ENCODE measurements at places on chromosomes 1 and 21.
A peak's percentile ranks its signal among the peaks of the same experiment; 100 is the strongest.

- no peak for DNase-seq
Observed at GRCh38 chr1:7663451-7664146, 107.5 kb upstream of the VAMP3 start.

DNA sequence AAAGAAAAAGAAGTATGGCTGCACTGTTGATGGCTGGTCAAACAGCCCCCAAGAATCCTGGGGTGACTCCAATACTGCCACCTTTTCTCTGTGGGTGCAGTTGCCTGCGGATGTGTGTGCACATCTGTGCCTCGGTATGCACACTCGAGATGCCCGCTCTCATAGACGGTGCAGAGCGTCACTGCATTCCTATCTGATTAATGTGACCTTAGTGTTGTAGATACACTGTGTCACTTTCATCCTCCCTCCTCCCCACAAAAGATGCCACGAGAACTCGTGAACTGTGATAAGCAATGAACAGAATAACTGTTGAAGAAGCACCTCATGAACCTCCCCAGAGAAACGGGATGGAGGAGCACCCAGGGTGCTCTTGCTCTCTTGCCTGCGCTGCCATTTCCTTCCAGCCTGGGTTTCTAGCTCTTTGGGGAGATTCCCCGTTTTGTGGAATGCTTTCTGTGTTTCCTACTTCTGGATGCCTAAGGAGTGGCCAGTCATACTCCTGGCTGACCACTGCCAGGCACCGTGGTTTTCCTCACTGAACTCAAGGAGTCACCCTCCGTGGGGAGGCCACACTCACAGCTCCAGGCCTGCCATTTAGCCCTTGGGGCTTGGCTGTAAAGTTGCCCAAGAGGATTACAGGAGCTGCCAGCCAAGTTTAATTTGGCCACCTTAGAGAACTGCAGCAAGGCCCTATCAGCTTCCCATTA is 32.0 kb downstream of the NTPCR start:
- no peak for DNase-seq

- DNase-seq: no peak
Observed at GRCh38 chr1:36951292-36951750, 83.0 kb downstream of the GRIK3 start.

GRCh38 chr1:169108863-169109560 is 2.5 kb downstream of the ATP1B1 start:
- peak; percentile 17 for DNase-seq

DNA sequence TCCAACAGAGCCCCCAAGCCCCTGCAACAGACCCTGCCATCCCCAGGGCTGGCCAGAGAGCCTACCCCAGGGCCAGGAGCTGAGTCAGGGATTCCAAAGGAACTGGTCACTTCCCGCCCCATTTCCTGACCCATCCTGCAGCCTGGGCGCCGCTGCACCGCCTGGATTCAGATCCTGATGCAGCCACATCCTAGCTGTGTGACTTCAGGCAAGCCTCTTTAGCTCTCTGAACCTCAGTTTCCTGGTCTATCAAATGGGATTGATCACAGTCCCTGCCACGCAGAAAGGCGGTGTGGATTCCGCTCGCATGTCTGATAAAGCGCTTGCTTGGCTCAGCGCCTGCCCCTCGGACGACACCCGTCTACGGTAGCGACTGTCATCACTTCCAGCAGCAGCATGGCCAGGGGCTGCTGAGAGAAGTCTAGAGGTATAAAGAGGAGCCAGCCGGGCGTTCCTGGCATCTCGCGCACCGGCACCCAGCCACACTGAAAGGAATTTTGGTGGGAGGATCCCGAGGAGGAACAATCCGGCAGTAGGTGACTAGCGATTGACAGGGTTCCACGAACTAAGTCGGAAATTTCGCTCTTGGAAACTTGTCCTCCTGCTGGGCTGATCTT is 10.1 kb downstream of the EPHA2 start:
- no peak for DNase-seq

DNA sequence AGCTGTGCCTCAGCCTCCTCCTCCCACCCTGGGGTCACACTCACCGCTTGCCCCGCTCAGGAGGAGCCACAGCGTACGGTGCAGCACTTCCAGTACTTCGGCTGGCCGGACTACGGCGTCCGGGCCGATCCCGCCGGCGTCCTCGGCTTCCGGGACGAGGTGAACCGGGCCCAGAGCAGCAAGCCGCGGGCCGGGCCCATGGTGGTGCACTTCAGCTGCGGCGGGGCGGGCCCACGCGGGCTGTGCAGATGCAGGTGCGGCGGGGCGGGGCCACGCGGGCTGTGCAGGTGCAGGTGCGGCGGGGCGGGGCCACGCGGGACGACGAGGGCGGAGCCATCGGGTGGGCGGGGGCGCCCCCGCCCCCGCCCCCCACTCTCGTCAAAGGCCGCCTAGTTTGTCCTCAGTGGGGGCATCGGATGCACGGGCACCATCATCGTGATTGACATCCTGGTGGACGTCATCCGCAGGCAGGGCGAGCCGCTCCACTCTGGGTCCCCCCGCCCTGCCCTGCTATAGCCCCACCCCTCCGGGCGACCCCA is 5.5 kb downstream of the RNF223 start:
- DNase-seq: no peak

- peak; percentile 47 for DNase-seq
Observed at GRCh38 chr21:35697321-35697808, 363.0 kb downstream of the SETD4 start.

DNA sequence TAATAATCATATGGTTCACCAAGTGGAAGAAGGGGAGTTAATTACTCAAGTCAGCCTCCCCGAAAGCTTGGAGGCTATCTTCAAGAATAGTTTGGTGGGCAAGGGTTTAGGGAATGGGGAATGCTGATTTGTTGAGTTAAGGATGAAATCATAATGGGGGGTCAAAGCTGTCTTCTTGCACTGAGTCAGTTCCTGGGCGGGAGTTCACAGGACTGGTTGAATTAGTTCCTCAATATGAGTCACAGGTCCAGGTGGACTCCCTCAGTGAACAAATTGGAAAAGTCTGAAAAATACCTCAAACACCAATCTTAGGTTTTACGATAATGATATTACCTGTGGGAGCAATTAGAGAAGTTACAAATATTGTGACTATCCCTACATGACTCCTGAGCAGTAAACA is 115.2 kb upstream of the COA6 start:
- no peak for DNase-seq

DNA sequence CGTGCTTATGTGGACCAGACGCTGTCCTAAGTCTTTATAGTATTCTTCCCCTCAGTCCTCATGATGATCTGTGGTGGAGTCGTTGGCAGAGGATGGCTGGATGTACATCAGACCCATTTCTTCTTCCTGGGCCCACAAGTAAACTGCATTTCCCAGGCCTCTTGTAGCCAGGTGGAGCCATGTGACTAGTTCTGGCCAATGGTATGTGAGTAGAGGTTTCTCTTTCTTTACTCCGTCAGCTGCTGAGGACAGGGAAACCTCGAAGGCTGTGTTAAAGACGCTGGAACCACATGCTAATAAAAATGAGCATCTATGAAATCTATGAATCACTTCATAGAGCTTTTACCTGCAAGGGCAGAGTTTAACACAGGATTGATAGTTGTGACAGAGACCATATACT is 18.7 kb upstream of the ZNF362 start:
- DNase-seq: no peak

DNA sequence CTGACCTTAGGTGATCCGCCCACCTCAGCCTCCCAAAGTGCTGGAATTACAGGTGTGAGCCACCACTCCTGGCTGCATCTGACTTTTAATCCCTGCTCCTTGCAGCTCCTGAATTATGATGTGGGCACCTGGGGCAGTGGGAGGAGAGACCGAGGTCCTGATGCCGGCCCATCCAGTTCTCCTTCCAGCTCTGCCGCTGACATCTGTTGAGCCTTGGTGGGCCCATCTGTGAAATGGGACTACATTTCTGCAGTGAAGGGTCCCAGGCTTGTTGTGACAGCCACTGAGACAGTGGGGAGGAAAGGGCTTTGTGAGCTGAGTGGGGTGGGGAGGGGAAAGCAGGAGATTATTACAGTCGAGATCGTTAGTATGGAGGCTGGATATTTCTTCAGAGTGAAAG is 11.8 kb downstream of the PLA2G2F start:
- DNase-seq: no peak

DNA sequence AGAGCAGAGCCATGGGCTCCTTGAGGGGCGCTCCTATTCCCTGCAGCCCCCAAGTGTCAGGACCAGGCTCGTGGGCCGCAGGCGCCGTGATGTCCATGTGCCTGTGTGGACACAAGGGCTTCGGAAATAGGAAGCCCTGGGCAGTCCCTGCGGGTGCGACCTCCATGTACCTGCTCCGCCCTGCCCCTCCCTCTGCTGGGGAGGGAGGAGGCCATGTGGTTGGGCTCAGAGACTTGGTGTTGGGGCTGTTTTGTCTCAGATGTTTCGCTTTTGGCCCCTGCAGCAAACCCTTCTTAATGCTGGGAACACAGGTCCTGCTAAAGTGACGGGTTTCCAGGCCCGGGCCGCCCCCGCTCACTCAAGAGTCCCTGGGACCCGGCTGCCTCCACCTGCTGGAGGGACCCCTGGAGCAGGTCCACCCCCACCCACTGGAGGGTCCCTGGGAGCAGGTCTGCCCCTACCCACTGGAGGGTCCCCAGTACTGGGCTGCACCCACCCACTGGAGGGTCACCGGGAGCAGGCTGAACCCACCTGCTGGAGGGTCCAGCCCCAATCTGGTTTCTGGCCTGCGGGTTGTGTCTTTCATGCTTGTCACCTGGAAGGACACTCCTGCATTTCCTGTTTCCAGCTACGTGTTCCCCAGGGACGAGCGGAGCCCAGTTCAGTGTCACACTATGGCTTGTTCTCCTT is 156.5 kb downstream of the PEX14 start:
- no peak for DNase-seq

DNA sequence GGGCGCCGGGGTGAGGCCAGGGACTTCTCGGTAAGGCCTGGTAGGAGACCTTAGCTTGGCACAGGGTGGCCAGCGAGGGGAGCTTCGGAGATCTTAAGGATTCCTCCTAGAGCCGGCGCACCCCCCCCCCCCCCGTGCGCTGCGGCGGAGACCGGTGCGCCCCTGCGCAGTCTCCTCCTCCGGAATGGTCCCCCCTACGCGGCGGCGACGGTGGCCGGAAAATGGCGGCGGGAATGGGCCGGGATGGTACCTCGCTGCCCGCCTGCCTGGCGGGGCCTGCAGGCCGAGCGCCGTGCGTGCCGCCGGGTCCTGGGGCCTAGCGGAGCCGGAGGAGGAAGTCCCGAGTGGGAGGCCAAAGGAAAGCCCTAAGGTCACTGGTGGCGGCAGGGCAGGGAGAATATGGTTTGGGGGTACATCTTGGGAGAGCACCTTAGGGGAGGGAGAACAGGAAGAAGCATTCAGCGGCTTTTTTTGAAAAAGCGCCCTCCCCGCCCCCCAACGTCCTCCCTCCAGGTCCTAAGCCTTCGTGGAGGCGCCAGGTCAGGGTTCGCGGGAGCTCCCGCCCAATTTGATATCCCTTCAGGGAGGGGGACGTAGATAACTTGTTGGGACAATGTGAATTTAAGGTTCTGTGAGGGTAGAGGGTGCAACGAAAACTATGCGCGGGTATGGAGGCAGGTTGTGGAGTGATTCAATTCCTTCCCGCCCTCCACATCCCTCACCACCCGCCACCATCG is 429 bp downstream of the SRRM1 start:
- no peak for DNase-seq

GRCh38 chr1:204162494-204163074 is 3.6 kb downstream of the REN start:
- peak; percentile 9 for DNase-seq
